ENCODE measurements at places on chromosomes 2 and 18. TPM values are rescaled to one million over a fixed set of nuclear protein-coding genes. Genes with fewer than 3 reads are reported as not detected.

The GPAT2 gene
- 0.38 TPM for total RNA-seq

The CYP27C1 gene
- 2.4 TPM for total RNA-seq

The MSH2 gene
- 10.6 TPM for total RNA-seq

The AQP12B gene
- total RNA-seq = not detected

The VAMP8 gene
- total RNA-seq = 207 TPM

The ICOS gene
- total RNA-seq = not detected

The PSMA8 gene
- total RNA-seq = not detected

The PPM1G gene
- 50.3 TPM for total RNA-seq

The PTPRN gene
- total RNA-seq = 0.23 TPM

The REG1B gene
- not detected for total RNA-seq

The IL1RL1 gene
- total RNA-seq = 5.8 TPM

The CSRNP3 gene
- total RNA-seq = 14.1 TPM

The CPLX4 gene
- total RNA-seq = not detected

The PLCD4 gene
- 2.7 TPM for total RNA-seq

The TMEM17 gene
- 1.3 TPM for total RNA-seq

The SP5 gene
- total RNA-seq = 1.9 TPM

The THSD7B gene
- not detected for total RNA-seq

The C2orf80 gene
- not detected for total RNA-seq

The GKN1 gene
- not detected for total RNA-seq

The TCF23 gene
- total RNA-seq = not detected

The LOXHD1 gene
- total RNA-seq = 0.32 TPM

The GTF3C2 gene
- 54.3 TPM for total RNA-seq

The MARCO gene
- total RNA-seq = 0.91 TPM

The SH3RF3 gene
- total RNA-seq = 7.4 TPM

The CFAP65 gene
- total RNA-seq = not detected

The SLC5A7 gene
- not detected for total RNA-seq

The CBLN2 gene
- total RNA-seq = 0.45 TPM

The GPR35 gene
- total RNA-seq = 2.3 TPM

The GREB1 gene
- total RNA-seq = 4.3 TPM
